ENCODE measurements at places on chromosomes 1 and 21.

GRCh38 chr1:247241691-247242090, 14.2 kb upstream of the VN1R5 start:
- no peak for DNase-seq

DNA sequence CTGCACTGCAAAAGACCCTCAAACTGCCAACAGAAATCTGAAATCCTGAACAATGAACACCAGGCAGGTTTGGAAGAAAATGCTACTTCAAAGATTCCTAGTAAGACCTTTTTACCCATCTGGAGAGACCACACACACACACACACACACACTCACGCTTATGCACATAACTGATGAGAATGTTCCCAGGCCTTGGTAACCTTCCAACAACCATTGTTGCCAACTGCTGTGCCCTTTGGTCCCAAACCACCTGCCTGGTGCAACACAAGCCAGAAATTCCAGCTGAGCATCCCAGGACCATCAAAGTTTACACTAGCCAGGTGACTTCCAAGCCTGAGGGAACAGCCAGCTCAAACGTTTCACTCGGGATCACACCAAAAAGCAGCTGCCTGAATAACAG, 56.9 kb downstream of the SEC16B start:
- no peak for DNase-seq

DNA sequence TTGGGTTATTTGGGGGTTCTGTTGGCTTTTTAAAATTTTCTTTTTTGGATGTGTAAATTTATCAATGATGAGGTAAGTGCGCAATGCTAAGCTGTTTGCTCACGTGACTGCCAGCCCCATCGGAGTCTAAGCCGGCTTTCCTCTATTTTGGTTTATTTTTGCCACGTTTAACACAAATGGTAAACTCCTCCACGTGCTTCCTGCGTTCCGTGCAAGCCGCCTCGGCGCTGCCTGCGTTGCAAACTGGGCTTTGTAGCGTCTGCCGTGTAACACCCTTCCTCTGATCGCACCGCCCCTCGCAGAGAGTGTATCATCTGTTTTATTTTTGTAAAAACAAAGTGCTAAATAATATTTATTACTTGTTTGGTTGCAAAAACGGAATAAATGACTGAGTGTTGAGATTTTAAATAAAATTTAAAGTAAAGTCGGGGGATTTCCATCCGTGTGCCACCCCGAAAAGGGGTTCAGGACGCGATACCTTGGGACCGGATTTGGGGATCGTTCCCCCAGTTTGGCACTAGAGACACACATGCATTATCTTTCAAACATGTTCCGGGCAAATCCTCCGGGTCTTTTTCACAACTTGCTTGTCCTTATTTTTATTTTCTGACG, 3.1 kb downstream of the OLIG2 start:
- DNase-seq: no peak

- DNase-seq: no peak
Observed at GRCh38 chr1:76146184-76146583, 71.6 kb downstream of the ST6GALNAC3 start.

Measured in nephron progenitor cell (in vitro differentiated cells).